ENCODE measurements at places on chromosomes 1 and 21. TPM values are rescaled to one million over a fixed set of nuclear protein-coding genes. Genes with fewer than 3 reads are reported as not detected.

- DNase-seq: no peak
These were observed 26.3 kb upstream of the PTGFR start for GRCh38 chr1:78464449-78464891.

DNA sequence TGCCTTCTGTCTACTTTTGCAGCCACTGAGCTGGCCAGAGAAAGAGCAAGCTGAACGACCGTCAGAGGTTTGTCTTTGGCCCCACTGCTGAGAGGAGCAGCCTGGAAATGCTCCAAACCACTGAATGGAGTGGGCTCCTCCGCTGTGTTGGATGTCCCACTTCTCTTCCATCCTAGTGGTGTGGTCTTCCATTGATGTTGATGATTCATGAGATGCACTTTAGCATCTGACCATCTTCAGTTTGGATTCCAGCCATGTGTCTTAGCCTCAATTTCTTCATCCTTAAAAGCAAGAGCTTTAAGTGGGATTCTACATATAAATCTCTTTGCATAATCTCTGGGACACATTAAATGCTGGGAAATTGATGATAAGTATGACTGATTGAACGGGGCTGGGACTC lies 276.9 kb downstream of the SIPA1L2 start:
- DNase-seq: no peak

DNA sequence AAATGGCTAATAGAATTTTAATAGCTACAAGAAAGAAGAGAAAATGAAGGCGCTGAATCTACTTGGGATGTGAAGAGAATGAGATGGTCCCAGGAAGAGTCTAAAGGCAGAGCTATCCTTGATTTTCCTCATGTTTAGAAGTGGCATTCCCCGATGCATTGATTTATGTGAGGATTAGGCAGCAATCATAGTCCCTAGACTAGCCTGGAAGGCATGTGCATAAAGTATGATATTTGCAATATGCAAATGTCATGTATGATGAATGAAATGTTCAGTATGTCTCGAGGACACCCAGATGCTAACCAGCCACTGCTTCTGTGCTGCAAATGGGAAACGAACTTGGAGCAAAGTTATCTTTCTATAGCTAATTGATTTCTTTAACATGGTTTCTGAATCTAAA lies 641.5 kb upstream of the PLXNA2 start:
- no peak for DNase-seq

DNA sequence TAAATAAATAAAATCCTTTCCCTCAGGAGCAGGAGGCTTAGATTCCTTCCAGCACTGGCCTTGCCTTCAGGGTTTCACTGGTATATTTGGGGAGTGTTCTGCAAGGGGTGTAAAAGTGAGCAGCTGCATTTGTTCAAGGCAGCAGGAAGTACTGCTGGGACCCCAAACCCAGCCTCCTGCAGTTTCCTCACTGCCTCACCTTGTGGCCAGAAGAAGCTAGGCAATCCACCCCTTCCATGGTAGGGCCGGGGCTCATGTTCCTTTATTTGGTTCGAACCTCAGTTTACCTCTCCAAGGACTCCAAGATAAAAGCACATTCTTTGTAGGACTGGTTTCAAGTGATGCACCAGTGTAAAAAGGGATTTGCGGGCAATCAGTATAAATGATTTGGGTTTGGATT lies 21.0 kb upstream of the CFAP126 start:
- no peak for DNase-seq

DNA sequence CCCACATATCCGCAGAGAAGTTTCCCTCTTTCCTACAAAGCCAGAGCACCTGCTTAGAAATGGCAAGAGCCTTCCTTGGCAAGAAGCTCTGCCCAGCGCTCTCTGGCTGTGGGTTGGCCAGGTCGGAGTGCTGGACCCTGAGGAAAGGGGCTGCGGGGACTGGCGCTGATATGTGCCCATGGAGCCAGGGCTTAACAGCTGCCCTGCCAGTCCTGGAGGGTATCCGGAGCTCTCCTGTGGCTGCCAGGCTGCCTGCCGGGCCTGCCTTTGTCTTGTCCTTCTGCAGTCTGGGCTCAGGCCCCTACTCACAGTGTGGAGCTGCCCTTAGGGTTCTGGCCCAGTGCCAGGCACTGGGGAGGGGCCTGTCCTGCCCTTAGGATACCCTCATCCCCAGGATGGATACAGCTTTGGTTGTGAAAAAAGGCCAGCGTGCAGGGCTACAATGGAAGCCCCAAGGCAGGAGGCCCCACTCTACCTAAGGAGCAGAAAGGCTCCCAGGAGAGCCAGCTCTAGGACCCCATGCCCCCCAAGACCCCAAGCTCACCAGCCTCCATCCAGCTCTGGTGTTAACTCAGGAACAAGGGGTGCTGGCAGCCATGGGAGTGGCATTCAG lies 43.4 kb downstream of the KIAA1614 start:
- DNase-seq: no peak

The FCRL5 gene
- total RNA-seq: 0.36 TPM
